Renal cortical epithelial cell (primary cell): ENCODE measurements at places on chromosomes 7 and 10. TPM values are rescaled to one million over a fixed set of nuclear protein-coding genes. Genes with fewer than 3 reads are reported as not detected.

Gene KCNIP2
- total RNA-seq = 0.35 TPM in 1 of 2 replicates, not detected in the other

Gene LHFPL3
- total RNA-seq = not detected in 2 replicates

Gene INA
- 1.8 and 5.2 TPM in 2 replicates for total RNA-seq

Gene NEUROG3
- not detected in 2 replicates for total RNA-seq

GRCh38 chr10:44908066-44908749, 2.9 kb upstream of the TMEM72 start:
- peak; percentile 84 for DNase-seq

GRCh38 chr7:155377071-155377837, 79.6 kb downstream of the INSIG1 start:
- no peak for DNase-seq

DNA sequence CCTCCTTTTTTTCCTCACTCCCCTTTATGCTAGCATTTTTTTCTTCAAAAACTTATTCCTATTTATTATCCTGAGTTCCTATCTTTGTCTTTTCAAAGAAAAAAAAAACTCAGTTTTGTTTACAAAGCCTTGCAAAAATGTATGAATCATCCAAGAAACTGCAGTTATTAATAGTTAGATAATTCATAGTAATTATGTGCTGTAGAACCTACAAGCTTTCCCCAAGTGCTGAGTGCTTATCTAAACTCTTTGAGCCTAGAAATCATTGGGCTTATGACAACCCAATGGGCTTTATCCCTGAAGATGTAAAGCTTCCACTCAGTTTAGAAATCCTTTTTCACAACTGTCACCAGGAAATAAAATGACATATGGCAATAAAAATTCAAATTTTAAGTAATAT, 145.9 kb upstream of the WNT16 start:
- no peak for DNase-seq

DNA sequence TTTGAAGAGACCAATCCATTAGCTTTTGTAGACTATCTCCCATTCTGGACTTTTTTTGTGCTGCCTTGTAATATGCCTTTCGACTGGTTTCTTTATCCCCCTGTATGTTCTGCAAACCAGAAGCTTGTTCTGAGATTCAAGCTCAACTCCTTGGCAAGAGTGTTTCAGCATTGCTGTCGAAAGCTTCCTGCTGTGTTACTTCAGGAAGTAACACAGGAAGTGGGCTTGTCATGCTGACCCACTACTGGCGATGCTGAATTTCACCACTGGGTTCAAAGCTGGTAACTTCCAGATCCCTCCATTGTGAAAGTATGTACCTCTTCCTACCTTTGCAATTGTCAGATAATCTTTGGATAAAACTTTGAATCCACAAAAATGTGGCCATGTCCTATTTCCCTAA, 57.9 kb upstream of the INSYN2A start:
- no peak for DNase-seq

GRCh38 chr10:125344573-125345171, 184.3 kb upstream of the CTBP2 start:
- peak; percentile 77 for DNase-seq

DNA sequence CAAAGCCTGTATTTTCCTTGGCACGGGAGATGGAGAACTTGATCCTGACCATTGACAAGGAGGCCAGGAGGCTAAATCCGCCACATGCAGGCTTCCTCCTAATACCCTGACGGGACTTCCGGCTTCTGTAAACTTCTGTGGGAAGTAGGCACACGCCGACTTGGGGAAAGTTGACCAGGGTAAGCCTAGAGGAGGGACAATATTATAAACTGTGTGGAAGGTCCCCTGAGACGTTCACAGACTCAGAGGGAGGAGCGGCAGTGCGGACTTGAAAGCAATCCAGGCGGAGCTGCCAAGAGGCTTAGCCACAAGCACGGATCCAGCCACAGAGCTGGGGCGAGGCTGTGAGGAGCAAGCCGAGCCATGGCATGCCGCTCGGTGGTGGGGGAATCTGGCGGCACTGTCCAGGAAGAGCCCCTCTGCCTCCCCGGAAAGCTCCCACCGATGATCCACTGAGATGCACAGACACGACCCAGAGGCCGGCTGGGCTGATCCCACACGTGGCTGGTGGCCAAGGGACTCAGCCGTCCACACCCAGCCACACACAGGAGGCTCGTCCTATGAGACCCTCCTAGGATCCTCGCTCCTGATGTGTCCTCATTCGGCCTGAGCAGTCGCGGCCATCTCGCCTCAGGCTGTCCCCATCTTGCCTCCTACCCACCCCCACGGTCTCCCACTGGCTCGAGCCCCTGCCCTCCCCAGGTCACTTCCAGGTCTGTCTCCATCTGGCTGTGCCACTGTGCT, 40.0 kb upstream of the INSIG1 start:
- DNase-seq = no peak
